ENCODE measurements at places on chromosomes 11 and 22.

DNA sequence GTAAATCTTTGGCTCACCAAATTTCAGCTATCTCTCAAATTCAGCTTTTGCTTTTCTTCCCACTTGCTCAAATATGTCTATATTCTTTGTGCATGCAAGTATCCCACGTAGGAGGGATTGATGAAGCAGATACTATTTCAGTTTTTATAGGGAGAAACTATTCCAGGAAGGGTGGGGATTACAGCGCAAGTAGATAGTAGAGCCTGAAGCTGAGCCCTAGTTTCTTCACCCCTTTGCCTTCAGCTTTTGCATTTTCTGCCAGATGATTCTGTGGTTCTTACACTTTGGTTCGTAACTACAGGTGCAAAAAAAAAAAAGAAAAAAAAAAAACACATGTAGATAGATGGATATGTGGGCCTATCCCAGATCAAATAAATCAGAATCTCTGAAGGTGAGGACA, 3.1 kb upstream of the ACP2 start:
- DNase-seq = no peak

GRCh38 chr22:20531404-20532201, 24.2 kb downstream of the MED15 start:
- DNase-seq = no peak

DNA sequence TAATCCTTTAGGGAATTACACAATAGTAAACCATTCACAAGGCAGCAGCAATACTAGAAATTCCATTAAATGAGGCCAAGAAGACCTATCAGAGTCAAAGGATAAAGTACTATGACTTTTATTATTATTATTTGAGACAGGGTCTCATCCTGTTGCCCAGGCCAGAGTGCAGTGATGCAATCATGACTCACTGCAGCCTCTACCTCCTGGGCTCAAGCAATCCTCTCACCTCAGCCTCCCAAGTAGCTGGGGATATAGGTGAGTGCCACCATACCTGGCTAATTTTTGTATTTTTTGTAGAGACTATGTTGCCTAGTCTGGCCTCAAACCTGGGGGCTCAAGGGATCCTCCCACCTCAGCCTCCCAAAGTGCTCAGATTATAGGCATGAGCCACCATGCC, 51.8 kb downstream of the TTC28 start:
- DNase-seq = no peak

DNA sequence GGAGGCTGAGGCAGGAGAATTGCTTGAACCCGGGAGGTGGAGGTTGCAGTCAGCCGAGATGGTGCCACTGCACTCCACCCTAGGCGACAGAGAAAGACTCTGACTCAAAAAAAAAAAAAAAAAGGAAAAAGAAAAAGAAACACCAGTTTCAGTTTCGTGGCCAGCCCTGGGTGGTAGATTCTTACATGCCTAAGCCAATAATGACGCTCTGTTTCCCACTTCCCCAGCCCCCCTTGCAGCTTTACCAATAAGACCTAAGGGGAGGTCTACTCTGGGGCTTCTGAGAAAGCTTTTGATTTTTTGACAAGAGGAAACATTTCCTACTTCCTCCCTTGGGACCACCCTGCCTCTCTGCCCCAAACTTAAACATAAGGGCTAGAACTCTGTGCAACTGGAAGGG, 30.0 kb upstream of the PTPRJ start:
- no peak for DNase-seq

- DNase-seq = no peak
These were observed 91.1 kb upstream of the B3GAT1 start for GRCh38 chr11:134503100-134503499.

- no peak for DNase-seq
These were observed 22.3 kb upstream of the PHLDA2 start for GRCh38 chr11:2951231-2952110.

- DNase-seq = no peak
These were observed 52.2 kb downstream of the PPFIA1 start for GRCh38 chr11:70322666-70323065.

DNA sequence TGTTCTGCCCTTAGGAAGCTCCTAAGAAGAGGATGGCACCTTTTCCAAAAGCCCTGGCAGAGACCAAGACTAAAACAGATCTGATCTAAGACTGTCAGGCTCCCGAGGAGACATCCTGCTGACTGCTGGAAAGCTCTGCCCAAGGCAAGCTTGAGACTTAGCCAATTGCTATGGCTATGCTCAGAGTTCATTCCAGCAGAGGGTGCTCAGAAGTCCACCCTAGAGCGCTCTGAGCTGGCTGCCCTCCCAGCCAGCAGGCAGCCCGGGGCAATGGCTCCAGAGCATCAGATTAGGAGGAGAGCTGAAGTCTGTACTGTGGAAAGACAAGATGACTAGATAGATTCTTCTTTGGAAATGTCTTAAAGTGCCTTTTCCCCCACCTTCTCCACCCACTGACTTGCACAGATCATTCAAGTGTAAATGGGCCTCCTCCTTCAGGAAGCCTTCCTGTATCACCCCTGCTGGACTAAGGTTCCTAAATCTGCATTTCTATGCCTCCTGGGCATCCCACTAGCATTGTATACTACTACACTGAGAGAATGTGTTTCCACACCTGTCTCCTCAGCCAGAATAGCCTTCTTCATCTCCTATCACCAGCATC, 23.4 kb downstream of the LRRC55 start:
- no peak for DNase-seq

- no peak for DNase-seq
These were observed 86.4 kb upstream of the NTM start for GRCh38 chr11:131284041-131284440.

- no peak for DNase-seq
These were observed 609.7 kb downstream of the TBC1D22A start for GRCh38 chr22:47372111-47372581.

DNA sequence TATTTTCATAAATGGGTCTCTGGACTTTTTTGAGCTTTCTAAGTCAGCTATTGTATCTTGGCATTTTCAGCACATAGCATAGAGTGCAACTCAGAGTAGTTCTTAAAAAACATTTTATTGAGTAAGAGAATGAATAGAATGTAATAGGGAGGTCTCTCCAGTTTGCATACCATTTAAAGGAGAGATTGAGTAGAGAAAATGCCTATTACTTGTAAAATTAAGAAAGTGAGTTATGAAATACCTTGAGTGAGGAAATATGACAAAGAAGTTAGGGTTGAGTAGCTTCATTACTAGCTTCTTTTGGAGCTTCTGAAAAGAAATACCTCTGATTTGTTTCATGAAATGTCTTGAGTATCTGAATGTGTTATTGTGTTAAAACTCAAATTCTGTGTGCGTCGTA, 140.0 kb downstream of the AASDHPPT start:
- no peak for DNase-seq

DNA sequence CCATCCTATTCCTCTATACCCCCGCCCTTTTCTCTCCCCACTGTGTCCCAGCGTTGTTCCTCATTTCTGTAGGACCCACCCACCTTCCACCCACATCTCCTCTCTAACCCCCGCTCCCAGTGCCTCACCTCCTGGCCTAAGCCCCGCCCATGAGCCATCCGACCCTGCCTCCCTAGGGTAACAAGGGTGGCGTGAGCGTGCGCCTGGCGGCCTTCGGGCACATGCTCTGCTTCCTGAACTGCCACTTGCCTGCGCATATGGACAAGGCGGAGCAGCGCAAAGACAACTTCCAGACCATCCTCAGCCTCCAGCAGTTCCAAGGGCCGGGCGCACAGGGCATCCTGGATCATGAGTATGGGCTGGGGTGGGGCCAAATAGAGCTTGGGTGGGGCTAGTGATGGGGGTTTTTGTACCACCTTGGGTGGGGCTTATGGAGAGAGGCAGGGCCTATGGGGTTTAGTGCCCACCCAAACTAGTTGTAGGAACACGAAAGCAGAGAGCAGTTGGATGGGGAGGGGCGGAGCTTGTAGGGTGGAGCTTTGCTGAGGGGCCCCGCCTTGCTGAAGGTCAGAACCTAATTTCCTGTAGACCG, 4.5 kb downstream of the INPP5J start:
- no peak for DNase-seq

DNA sequence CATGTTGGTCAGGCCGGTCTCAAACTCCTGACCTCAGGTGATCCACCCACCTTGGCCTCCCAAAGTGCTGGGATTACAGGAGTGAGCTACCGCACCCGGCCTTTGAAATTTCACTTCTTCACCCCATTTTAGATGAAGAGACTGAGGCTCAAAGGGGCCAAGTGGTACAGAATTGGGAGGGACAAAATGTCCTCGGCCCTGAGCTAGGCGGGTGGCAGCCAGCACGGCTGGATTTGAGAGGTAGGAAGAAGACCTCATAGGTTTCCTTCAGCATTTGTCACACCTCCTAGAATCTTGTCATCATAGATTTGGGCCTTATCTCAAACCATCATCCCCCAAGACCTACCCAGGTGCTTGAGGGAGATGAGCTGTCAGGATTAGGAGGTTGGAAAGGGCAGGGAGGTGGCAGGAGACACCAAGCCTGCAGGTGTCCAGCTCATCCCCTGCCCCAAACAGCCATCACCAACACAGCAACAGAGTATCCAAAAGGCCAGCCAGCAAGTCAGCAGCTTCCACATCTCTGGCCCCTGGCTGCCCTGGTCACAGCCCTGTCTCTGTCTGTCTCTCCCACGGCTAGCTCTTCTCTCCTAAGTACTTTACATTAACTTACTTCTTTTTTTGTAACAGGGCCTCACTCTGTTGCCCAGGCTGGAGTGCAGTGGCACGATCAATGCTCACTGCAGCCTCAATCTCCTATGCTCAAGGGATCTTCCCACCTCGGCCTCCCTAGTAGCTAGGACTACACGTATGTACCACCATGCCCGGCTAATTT, 11.2 kb upstream of the TMPRSS6 start:
- no peak for DNase-seq

- DNase-seq = no peak
These were observed 13.9 kb downstream of the ACP2 start for GRCh38 chr11:47234669-47235100.

DNA sequence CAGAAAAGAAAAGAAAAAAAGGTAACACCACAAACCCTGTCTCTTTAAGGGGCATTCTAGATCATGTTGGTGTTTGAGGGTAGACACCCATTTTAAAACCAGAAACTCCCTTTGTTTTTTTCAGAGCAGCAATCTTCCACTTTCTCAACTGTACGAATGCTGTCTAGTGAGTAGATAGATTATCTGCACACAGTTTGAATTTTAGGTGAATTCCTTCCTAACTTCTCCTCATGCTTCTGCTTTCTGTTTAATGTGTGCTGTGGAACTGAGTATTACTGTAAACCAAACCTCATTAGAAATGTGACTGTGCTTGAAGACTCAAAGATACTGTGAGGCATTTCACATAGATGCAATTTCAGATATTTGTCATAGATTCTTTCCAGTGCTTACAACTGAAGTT, 102.4 kb downstream of the PRMT3 start:
- no peak for DNase-seq

GRCh38 chr11:45924036-45924915, 1.8 kb downstream of the LARGE2 start:
- no peak for DNase-seq

DNA sequence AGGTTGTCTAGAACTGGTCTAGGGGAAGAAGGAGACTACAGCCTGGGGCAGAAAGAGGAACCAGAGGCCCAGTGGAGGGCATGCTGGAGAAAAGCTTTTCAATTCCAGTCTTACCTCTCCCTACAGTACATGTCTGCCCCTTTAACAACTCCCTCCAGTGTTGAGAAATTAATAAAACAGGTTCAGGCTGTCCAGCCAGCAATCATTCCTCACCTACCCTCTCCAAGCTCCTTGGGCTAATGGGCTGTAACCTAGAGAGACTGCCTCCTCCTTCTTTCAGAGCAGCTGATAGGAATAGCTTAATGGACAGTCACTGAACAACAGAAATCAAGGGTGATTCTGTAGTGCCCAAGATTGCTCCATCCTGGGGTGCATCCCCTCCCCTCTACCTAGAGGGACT, 8.8 kb downstream of the SLC35F2 start:
- DNase-seq = no peak

DNA sequence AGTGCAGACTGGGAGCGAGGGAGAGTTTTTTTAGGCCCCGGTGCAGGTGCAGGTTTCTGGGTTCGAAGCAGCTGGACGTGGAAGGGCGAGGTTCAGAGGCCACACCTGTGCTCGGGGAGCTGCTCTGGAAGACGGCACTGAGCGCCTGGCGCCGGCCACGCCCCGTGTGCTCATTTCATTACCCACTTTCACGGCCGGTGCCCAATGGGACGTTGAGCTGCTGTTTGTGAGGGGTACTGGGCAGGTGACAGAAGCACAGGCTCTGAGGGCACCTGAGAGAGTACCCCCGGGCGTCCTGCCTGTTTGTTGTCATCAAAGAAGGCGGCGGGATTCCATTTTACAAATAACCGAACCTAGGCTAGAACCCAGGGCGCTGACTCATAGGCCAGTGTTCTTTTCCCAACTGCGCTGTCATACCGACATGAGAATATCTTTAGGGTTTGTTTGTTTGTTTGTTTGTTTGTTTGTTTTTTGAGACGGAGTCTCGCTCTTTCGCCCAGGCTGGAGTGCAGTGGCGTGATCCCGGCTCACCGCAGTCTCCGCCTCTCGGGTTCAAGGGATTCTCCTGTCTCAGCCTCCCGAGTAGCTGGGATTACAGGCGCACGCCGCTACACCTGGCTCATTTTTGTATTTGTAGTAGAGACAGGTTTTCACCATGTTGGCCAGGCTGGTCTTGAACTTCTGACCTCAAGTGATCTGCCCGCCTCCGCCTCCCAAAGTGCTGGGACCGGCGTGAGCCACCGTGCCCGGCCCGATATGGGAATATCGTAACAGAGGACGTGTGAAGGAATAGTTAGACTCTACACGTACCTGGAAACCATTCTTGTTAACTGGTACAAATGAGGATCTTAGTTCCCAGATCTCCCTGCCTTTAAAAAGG, 16.6 kb upstream of the SPTBN2 start:
- DNase-seq = no peak

GRCh38 chr11:69050592-69051380, 2.1 kb downstream of the TPCN2 start:
- DNase-seq = no peak

DNA sequence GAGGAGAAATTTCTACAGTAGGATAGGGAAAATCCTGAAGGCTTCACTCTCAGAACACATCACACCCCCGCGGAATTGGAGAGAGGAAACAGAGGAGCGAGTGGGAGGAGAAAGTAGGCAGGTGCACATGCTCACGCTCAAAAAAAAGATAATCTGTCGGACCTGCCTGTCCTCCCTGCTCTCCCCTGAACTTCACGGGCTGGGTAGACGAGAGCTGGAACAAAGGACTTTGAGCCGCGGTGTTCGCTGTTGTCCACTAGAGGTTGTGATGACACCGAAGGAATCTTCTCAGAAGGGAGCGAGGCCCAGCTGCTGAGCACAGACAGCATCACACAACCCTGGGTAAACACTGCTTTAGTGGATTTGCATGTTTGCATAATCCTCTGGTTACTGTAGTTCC, 5.0 kb downstream of the SEZ6L start:
- DNase-seq = no peak

DNA sequence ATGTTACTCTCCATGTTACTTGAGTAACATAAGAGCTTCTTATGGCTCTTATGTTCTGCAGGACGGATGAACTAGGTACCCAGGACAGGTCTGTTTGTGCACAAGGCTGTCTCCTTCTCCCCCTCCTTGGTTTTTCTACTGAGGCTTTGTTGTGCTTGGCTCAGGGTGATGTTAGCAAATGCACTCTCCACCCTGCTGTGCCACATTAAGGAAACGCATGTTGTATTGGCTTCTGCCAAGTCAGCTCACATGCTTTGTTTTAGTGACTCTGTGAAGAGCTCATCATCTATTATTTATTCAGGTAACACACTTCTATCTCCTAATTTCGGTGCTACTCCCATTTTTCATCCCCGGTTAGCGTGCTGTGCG, 108.3 kb downstream of the PTPRJ start:
- no peak for DNase-seq

- no peak for DNase-seq
These were observed 725.8 kb downstream of the BRD1 start for GRCh38 chr22:49101873-49102272.

All from cortex of kidney (tissue), 1 donor.